Activated CD8-positive, alpha-beta memory T cell treated with anti-CD3 and anti-CD28 coated beads, Interleukin-2, amount 50 U/mL, for 4 hours (primary cell): ENCODE measurements at places on chromosomes 13 and 19.
A peak's percentile ranks its signal among the peaks of the same experiment; 100 is the strongest.

GRCh38 chr19:1266916-1267476, 2.1 kb upstream of the CIRBP start:
- peak; percentile 70 for DNase-seq

- no peak for DNase-seq
Observed at GRCh38 chr19:39524495-39524894, 8.2 kb downstream of the EID2B start.

- peak; percentile 81 for DNase-seq
Observed at GRCh38 chr19:6048793-6049405, 61.4 kb downstream of the RFX2 start.

DNA sequence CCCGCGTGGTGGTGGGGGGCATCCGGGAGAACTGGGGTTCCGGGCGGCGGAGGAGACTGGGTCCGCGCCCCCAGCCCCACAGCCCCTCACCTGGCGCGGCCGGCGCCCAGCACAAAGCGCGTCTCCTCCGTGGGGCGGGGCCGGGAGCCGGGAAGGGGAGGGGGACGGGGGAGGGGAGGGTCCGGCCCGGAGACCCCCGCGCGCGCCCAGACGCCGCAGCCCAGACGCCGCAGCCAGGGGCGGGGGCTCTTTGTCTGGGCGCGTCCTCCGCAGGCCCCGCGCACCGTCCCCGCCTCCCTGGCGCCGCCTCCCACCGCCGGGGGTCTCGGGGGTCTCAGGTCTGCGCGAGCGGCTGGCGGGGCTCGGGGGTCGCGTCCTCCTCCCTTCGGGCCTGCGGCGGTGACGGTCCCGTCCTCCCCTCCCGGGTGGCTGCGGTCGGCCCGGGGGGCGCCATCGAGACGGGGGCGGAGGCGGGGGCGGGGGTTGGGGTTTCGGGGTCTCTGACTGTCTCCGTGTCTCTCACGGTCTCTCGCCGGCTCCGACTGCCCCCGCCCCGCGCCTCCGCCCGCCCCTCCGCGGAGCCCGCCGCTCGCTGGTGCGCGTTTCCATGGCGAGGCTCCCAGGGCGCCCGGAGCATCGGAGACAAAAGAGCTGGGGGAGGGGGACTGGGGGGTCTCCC, at the start of gene PLPPR3:
PLPPR3 (minus strand) TSS at position 131 of the 679 bp plus-strand sequence. CDS start 396 bp downstream, outside the sequence.
- DNase-seq = no peak

DNA sequence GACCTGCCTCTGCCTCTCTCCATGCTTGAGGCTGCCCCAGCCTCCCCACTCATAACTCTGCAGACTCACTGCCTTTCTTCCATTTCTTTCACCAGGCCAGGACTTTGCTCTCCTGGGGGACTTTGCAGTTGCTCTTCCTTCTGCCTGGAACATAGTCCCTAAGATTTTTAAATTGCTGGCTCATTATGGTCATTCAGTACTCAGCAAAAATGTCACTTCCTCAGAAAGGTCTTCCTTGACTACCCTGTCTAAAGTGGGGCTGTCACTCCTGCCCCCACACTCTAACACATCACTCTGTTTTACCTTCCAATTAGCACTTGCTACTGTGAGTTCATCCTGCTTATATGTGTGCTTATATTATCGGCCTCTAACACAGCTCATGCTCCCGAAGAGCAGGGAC, 618.2 kb downstream of the UQCRFS1 start:
- DNase-seq = no peak

GRCh38 chr19:31534786-31535657, 185.8 kb upstream of the TSHZ3 start:
- DNase-seq = no peak

GRCh38 chr13:54232700-54233099, 1204.1 kb downstream of the OLFM4 start:
- DNase-seq = no peak

- DNase-seq = no peak
Observed at GRCh38 chr13:112747256-112747655, 57.4 kb downstream of the ATP11A start.
